ENCODE measurements at places on chromosomes 7 and 10. TPM values are rescaled to one million over a fixed set of nuclear protein-coding genes. Genes with fewer than 3 reads are reported as not detected.

The UPK3B gene
- total RNA-seq: 1.1 TPM

The ETV1 gene
- not detected for total RNA-seq

The ABCC2 gene
- total RNA-seq: 1.3 TPM

The SORCS1 gene
- not detected for total RNA-seq

The ATG9B gene
- 4.7 TPM for total RNA-seq

The NEBL gene
- 0.22 TPM for total RNA-seq

The GRID2IP gene
- total RNA-seq: 0.12 TPM

The CH25H gene
- not detected for total RNA-seq

The LRMDA gene
- not detected for total RNA-seq

The BRI3 gene
- 68.3 TPM for total RNA-seq

The COG5 gene
- total RNA-seq: 39.1 TPM

All from activated T-helper 1 cell treated with anti-CD3 and anti-CD28 coated beads, Interleukin-12 subunit alpha, Interleukin-12 subunit beta, Interleukin-2, Interleukin-4 antibody, amounts not matched to agents 30 ng/mL and 10 ng/mL and 1 ng/mL, durations not matched to agents 14 hours and 24 hours and 36 hours (primary cell).